Peyer's patch (tissue), 4 donors: ENCODE measurements at places on chromosomes 13 and 19.
A peak's percentile ranks its signal among the peaks of the same experiment; 100 is the strongest.

- peaks cover 51% of the 10 kb centered on the region for H3K36me3 ChIP-seq
- no peaks in the 10 kb centered on the region for H3K4me1 ChIP-seq
- H3K27me3 ChIP-seq = no peaks in the 10 kb centered on the region
- no peak overlapping the region for H3K4me3 ChIP-seq
These were observed 20.4 kb downstream of the MLLT1 start for GRCh38 chr19:6259312-6259861.

DNA sequence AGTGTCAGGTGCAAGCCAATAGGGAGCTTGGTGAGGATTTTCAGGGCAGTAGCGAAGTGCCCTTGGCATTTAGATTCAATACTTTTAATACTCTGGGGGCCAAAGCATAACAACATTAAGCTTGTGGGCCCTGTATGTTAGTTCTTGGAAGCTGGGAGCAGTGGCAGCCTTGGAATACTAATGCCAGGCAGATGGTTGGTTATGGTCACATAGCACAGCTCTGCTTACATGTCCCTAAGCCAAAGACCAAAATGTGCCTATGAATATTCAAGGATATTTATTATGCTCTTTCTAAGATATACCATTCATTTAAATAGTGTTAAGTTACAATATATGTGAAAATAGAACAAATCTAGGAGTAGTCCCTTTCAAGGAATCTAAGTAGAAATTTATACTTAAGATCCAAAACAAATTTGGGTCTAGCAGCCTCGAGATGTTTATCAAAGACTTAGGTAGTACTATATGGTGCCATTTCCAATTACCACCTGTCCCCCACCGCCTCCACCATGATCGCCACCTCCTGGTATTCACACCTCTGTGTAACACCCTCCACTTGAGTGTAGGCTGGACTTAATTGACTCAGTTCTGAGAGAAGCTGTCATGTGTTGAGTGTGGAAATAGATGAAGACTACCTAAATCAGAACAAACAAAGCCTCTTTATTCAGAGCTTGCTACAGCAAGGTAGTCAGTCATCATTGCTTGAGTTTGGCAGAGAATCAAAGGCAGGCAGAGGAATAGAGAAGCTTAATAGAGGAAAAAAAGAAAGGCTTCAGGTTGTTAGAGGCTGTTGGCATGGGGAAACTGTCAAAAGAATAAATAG is 261.0 kb downstream of the GPC5 start:
- H3K27me3 ChIP-seq = no peaks in the 10 kb centered on the region
- H3K27ac ChIP-seq = no peak overlapping the region
- H3K4me3 ChIP-seq = no peak overlapping the region
- no peaks in the 10 kb centered on the region for H3K4me1 ChIP-seq
- no peaks in the 10 kb centered on the region for H3K36me3 ChIP-seq

DNA sequence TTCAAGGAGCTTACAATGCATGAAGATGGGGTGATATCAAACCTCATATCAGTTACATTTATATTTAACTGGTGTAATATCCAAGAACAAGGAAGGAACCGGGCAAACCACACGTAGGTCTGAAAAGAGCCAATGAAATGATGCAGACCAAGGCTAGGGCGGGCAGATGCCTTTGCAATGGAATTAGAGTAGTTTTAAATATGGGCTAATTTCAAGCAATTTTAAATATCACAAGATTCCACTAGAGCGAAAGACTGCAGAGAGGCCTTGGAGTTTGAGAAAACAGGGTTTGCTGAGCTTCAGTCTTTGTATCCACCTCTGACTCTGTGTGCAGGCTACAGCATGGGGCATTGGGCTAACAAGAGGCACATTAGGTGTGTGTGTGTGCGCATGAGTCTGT is 53.9 kb upstream of the ZNF536 start:
- H3K4me3 ChIP-seq = no peak overlapping the region
- H3K27ac ChIP-seq = no peak overlapping the region
- H3K36me3 ChIP-seq = no peaks in the 10 kb centered on the region
- H3K27me3 ChIP-seq = no peaks in the 10 kb centered on the region

GRCh38 chr19:2543463-2544442 is 67.8 kb downstream of the GADD45B start:
- peak; percentile 90 for DNase-seq
- no peaks in the 10 kb centered on the region for H3K36me3 ChIP-seq
- H3K4me1 ChIP-seq = peaks cover 62% of the 10 kb centered on the region

DNA sequence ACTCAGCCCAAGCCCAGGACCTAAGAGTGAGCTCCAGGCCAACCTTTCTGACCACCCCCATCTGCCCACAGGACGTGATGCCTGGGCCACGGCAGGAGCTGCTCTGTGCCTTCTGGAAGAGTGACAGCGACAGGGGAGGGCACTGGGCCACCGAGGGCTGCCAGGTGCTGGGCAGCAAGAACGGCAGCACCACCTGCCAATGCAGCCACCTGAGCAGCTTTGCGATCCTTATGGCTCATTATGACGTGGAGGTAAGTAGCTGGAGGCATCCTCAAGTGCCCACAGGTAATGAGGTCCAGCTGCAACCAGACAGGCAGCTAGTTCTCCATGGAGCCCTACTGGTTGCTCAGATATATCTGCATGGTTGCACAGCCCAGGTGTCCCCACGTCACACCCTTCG is 14.8 kb downstream of the DDX39A start:
- no peak overlapping the region for H3K27ac ChIP-seq
- no peak overlapping the region for H3K4me3 ChIP-seq
- DNase-seq = no peak
- H3K36me3 ChIP-seq = peaks cover 89% of the 10 kb centered on the region
- H3K27me3 ChIP-seq = no peaks in the 10 kb centered on the region

DNA sequence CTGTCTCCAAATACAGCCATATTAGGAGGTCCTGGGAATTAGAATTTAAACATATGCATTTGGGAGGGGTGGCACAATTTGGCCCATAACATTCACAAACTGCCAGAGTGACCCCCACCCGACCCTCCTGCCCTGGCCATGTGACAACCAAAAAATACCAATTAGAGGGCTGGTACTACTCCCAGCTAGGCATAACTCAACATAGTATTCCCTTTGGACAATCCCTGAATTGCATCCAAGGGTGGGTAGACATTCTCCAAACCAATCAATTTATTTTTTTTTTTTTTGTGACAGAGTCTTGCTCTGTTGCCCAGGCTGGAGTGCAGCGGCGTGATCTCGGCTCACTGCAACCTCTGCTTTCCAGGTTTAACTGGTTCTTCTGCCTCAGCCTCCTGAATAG is 29.8 kb downstream of the CLEC17A start:
- no peaks in the 10 kb centered on the region for H3K27me3 ChIP-seq
- H3K36me3 ChIP-seq = no peaks in the 10 kb centered on the region
- no peak overlapping the region for H3K4me3 ChIP-seq
- DNase-seq = no peak
